ENCODE measurements at places on chromosomes 5 and 9.

DNA sequence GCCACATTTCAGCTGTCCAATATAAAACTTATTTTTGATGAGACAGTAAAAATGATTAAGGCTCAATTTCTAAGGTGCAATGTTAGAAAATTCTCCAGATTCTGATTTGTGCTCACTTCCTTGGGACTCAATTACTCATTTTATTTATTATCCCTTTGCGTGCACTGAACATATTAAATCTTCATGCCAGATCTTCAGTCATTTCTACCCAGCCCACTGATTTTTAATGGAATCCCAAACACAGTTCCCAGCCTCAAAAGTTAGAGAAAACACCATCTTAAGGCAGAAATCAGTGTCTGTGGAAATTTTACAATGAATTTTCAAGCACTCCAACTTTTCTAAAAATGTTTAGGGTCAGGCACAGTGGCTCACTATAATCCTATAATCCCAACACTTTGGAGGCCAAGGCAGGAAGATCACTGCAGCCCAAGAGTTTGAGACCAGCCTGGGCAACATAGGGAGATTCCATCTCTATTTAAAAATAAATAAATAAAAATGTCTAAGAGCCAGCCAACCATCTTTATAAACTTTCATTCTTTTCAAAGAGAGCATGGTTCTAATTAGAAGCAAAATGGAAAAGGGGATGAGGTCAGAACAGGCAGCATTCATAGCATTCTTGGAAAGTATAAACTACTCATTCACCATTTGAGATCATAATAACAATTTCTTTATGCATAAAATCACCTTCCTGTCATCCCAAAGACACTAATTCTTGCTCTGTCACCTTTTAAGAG is 53.7 kb downstream of the TLE1 start:
- DNase-seq: no peak

DNA sequence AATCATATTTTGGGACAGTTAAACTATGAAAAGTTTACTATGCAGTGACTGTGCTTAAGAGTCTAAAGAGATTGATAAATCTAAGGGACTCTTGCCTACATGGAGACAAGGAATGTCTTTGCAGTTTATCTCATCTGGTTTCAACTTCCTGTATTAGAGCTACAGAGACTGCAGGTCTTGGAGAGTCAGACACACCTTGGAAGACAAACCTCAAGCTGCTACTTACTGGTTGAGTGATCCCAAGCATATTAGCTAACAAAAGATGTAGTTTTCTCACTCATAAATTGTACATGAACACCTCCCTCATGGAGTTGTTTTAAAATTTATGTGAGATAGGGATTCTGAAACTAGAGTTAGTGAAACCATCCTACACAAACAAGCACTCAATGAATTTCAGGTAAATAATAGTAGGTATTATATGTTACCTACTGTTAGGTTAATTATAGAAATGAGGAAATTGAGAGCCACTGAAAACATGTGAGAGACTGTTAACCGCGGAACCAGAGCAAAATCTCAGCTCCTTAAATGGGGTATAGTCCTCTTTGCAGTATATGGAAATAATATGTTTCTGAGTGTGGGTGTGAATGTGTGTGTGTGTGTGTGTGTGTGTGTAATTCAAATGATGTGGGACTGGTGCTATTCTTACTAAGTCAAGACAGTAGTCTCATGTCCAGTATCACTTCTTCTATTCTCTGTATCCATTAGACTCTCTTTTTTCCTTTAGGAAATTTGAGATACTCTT is 752.1 kb downstream of the DTWD2 start:
- no peak for DNase-seq

DNA sequence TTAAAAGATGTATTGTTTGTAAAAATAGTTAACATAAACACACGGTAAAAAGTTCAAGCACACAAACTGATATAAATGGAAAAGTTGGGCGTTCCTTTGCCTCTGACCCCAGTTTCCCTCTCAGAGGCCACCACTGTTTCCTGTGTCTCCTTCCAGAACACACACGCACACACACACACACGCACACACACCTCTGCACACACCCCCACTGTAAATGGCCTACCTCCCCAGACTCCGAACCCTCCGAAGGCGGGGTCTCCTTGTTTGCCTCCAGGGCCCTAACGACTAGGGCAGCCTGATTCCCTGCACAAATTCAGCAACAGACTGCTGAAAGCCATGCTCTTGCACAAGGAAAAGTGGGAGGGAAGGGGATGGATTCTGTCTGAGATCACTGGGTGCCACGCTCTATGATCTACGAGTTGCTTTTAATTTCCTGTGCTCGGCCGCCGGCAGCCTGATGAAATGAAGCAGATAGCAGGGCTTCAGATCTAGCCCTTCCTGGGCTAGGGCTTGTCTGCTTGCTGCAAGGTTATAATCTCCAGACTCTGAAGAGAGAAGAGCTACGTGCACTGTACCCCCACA is 184.0 kb upstream of the IL12B start:
- DNase-seq: no peak

GRCh38 chr5:72816284-72817075 is at the start of gene TNPO1:
TNPO1 (plus strand) TSS chr5:72816661; CDS start chr5:72816738, 77 bp downstream.
- DNase-seq: peak; percentile 92

DNA sequence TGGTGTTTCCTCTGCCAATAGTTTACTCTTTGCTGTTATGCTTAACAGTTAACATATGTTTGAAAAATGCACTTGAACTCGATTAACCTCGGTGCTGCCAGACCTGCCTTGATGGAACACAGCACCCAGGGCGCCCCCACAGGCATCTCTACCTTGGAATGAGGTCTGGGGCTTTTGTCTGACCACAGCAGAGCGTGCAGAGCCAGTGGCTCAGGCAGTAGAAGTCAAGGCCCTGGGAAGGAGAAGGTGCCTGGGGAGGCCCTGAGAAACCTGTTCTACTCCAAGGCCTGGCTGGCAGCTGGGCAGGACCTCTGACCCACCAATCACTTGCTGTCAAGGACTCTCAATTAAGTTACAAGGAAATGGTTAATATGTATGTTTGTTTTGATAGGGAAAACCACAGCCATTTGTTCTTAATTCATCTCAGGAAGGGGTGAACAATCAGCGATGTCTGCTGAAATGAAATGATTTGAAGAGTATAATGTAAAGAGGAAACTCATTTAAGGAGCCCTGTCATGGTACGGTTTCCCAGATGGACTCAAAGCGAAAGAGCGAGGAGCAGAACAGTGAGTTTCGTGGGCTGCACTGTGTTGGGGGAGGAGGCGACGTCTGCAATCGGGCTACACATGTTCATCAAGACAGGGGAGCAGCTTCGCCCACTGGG is 21.9 kb downstream of the MACROH2A1 start:
- DNase-seq: no peak

DNA sequence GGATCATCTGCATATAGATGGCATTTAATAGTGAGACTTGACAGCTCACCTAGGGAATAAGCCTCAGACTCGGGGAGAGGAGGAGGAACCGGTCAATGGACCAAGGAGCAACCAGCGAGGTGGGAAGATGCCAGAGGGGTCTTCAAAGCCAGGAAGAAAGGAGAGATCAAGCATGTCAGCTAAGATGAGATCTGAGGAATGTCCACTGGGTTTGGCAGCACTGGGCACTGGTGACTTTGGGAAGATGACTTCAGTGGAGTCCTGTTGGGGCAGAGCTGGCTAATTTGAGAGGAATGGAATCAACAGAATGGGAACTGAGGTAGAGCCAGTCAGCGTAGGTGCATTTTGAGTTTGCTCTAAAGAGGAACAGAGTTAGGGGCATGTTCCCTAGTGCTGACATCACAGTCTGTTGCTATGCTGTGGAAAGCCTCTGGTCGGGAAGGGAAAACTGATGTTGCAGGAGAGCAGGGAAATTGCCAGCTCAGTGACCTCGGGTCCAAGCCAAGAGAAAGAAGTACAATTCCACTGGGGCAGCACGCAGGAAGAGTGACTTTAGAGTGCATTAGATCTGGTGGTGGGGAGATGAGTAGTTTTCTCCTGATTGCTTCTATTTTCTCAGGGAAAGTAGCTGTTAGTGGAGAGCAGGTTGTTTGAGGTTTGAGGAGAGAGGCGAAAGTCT is 56.9 kb downstream of the ZNF618 start:
- DNase-seq: no peak

GRCh38 chr9:21580636-21581378 is 98.7 kb upstream of the IFNE start:
- peak; percentile 79 for DNase-seq

Data from LoVo (cell line).